ENCODE measurements at places on chromosomes 3 and 15.

DNA sequence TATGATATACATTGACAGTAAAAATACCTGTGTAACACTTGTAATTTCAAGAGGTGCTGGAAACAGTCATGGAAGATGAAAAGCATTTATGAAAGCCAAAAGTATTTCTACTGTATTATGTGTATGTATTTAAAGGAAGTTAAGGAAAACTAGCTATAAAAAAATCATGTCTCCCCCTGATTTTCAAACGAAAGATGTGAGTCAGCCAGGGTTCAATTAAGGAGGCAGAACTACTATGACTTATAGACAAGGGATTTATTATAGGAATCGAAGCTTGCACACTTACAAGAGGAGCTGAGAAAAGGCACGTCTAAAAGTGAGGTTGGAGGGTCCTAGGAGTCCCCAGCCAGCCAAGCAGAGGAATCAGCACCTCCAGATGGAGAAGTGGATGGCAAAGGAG, 119.4 kb downstream of the SUCLG2 start:
- no peak for DNase-seq

- no peak for DNase-seq
Observed at GRCh38 chr3:167008791-167009190, 371.3 kb downstream of the ZBBX start.

DNA sequence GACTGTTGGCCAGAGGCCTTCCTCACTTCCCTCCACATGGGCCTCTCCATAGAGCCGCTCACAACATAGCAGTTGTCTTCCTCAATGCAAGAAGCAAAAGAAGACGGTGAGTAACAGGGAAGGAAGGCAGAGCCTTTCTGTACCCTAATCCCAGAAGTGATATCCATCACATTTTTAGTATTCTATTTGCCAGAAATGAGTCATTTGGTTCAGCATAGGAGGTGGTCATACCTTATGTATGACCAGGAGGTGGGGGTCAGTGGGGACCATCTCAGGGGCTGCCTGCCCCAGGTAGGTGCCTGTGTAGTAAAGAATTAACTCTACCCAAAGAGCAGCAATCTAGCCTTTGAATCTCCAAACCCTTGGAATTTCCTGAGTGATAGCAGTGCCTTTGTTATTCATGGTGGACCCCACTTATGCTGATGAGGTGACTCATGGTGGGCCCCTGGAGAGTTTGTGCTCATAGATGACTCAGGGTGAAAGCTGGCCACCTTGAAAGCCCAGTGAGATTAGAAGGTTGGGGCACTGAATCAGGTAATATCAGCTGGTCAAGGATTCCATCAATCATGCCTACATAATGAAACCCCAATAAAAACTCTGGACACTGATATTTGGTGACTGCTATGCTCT, 323.9 kb upstream of the IGF1R start:
- no peak for DNase-seq

GRCh38 chr3:158105119-158105709, 1.0 kb downstream of the SHOX2 start:
- DNase-seq, result peak; percentile 68

DNA sequence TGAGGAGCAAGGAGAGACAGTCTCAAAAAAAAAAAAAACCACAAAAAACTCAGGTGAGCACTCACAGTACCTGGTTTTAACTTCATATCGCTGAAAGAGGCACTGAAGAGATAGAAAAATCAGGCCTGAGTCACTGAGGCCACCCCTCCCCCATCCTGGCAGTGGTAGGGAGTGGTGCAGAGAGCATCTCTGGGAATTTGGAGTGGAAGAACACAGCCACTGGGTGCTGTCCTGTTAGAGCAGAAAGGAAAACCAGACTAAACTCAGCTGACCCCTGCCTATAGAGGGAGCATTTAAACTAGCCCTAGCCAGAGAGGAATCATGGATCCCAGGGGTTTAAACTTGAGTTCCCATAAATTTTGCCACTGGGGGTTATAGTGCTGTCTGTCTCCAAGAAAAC, 22.2 kb upstream of the DNAJC13 start:
- no peak for DNase-seq

All from left hindlimb (tissue), 1 donor.